ENCODE measurements at places on chromosomes 5 and 9. TPM values are rescaled to one million over a fixed set of nuclear protein-coding genes. Genes with fewer than 3 reads are reported as not detected.

DNA sequence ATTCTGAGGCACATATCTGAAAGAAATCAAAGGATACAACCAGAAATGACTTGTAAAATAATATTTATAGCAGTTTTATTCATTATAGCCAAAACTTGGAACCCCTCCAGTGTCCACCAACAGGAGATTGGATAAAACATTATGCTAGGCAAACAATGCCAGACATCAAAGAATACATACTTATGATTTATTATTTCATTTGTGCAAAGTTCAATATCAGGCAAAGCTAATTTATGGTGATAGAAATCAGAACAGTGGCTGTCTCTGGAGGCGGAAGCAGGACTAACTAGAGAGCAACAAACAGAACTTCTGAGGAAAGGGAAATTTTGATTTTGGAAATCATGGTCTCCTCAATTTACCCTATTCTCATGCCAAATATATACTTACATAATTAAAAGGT, 193.1 kb downstream of the ICE1 start:
- DNase-seq, result no peak

- DNase-seq, result peak; percentile 52
Measured at GRCh38 chr5:145791866-145792265, 43.3 kb downstream of the PRELID2 start.

- no peak for DNase-seq
Measured at GRCh38 chr5:135444881-135445280, 2.3 kb downstream of the DCANP1 start.

DNA sequence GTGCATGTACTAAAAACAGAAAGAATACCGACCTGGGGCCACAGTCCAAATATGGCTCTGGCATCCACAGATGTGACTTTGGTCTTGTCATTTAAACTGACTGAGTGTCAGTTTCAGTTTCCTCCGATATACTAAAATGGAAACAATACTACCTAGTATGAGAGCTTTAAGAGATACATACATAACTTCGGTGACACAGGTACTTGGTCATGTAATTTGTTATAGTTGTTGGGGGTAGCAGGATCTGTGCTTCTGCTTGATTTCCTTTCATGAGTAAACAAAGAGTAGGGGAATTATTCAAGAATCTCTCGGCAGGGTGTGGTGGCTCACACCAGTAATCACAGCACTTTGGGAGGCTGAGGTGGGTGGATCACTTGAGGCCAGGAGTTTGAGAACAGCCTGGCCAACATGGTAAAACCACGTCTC, 32.1 kb downstream of the MTMR12 start:
- DNase-seq, result no peak

- DNase-seq, result no peak
Measured at GRCh38 chr5:96602776-96603175, 59.4 kb upstream of the CAST start.

DNA sequence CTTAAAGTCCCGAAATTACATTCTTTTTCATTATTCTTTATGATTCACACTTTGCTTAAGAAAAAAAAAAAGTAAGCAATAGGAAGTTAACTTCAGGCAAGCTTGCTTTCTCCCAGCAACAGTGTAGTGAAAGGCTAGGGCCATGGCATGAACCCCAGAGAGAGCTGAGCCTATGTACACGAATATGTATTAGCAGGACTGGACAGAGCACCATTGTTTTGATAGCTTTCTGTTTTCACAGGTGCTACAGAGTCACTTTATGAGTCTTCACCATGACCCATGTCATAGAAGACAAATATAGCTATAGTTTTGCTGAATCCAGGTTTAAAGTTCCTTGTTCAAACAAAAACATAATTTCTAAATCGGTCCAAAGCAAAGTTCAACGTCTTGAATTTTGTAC, 199.2 kb downstream of the ADAMTSL1 start:
- DNase-seq, result no peak

DNA sequence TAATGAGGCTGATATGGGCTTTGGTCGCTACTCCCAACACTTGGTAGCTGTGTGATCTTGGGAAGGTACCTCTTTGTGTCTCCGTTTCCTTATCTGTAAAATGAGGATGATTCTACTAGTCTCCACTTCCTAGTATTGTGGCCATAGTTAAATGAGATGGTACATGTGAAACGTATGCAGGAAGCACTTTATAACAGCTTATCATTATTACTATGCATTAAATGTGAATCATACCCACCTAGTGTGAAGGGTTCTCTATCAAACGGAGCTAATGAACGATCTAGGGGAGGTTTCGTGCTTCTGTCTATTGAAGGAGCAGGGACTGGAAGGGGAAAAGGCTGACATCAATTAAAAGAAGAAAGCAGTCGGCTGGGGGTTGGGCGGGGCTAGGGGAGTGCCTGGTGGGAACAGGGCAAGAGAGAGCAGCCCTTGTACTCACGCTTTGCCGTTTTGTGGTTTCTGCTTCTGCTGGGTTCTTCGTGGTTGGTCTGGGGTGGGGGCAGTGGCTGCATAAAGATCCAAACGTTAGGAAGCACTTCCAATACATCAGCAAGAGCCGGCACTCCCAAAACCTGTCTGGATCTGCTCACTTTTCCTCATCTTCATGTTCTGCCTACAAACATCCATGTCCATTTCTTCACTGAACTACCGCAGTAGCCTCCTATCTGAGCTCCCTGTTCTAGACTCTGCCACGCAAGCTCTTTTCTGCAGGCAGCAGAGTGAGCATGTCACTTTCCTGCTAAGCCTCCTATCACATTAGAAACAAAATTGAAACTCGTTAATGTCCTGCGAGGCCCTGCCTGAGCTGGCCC, 30.8 kb downstream of the LCP2 start:
- no peak for DNase-seq

Gene BBLN
- 72.5 TPM for total RNA-seq

Gene CXXC5
- total RNA-seq, result 107 TPM

Gene ENTPD2
- 5.1 TPM for total RNA-seq

Gene FGF18
- total RNA-seq, result 0.94 TPM

Measured in H9 (cell line).